ENCODE measurements at places on chromosomes 13 and 19. TPM values are rescaled to one million over a fixed set of nuclear protein-coding genes. Genes with fewer than 3 reads are reported as not detected.

ADGRL1 gene
- total RNA-seq: 6.3 TPM

AMH gene
- total RNA-seq: 12.1 TPM

CEACAM19 gene
- total RNA-seq: 0.23 TPM

CDC42EP5 gene
- not detected for total RNA-seq

LRG1 gene
- not detected for total RNA-seq

NLRP4 gene
- not detected for total RNA-seq

DACH1 gene
- not detected for total RNA-seq

CYP2A7 gene
- not detected for total RNA-seq

SNRNP70 gene
- total RNA-seq: 177 TPM

LHB gene
- total RNA-seq: not detected

NKG7 gene
- total RNA-seq: 401 TPM

CBY2 gene
- total RNA-seq: not detected

ZNF792 gene
- total RNA-seq: 14.2 TPM

NKPD1 gene
- 0.24 TPM for total RNA-seq

ELSPBP1 gene
- total RNA-seq: not detected

ZNF724 gene
- total RNA-seq: 17.4 TPM

KLK15 gene
- not detected for total RNA-seq

NLRP9 gene
- not detected for total RNA-seq

FUT6 gene
- 0.18 TPM for total RNA-seq

DMKN gene
- total RNA-seq: not detected

ZNF552 gene
- 9.7 TPM for total RNA-seq

CPT1C gene
- 0.52 TPM for total RNA-seq

CELF5 gene
- total RNA-seq: 0.61 TPM

CD70 gene
- 16.9 TPM for total RNA-seq

RAB3A gene
- 6.2 TPM for total RNA-seq

ZNF490 gene
- total RNA-seq: 16.5 TPM

TJP3 gene
- 1.3 TPM for total RNA-seq

CACNA1A gene
- total RNA-seq: 0.60 TPM

IGFL1 gene
- total RNA-seq: not detected

PINLYP gene
- 7.4 TPM for total RNA-seq

CEACAM20 gene
- not detected for total RNA-seq

SLITRK6 gene
- total RNA-seq: not detected

TMC4 gene
- total RNA-seq: 0.55 TPM

FSD1 gene
- 27.7 TPM for total RNA-seq

OR7D2 gene
- total RNA-seq: not detected

MBD3L4 gene
- not detected for total RNA-seq

LILRB3 gene
- 1.5 TPM for total RNA-seq

ZNF471 gene
- total RNA-seq: 1.8 TPM

SDHAF1 gene
- 20.1 TPM for total RNA-seq

DZIP1 gene
- 0.34 TPM for total RNA-seq

CD320 gene
- total RNA-seq: 55.0 TPM

C5AR1 gene
- total RNA-seq: 1.0 TPM

CCDC70 gene
- not detected for total RNA-seq

GCDH gene
- 42.5 TPM for total RNA-seq

ZNF442 gene
- total RNA-seq: 1.3 TPM

LMTK3 gene
- total RNA-seq: 2.8 TPM

GZMM gene
- 86.9 TPM for total RNA-seq

TYROBP gene
- total RNA-seq: 0.52 TPM

CYP4F2 gene
- total RNA-seq: not detected

FXYD3 gene
- total RNA-seq: not detected

CEACAM21 gene
- total RNA-seq: 41.8 TPM

ZNF382 gene
- total RNA-seq: 12.0 TPM

ZNF90 gene
- 16.2 TPM for total RNA-seq

PCP2 gene
- 0.63 TPM for total RNA-seq

ZNF440 gene
- 15.2 TPM for total RNA-seq

KCTD4 gene
- total RNA-seq: not detected

NBEA gene
- total RNA-seq: 0.34 TPM
